ENCODE measurements at places on chromosomes 16 and 17.
A peak's percentile ranks its signal among the peaks of the same experiment; 100 is the strongest.

DNA sequence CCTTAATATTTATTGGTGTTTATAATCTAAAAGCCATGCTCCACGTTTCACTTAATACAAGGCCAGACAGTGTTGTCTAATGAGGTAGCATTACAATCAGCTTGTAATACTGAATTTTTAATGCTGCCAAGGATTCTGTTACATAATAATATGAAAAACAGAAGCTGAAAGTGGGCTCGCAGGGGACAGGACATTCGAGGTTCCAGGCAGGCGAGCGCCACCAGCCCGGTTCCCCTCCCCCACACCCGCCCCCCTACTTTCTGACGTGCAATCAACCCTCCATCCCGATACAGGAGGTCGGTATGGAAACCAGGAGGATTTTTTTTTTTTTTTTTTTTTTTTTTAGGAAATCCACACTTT, 6.2 kb upstream of the ZFHX3 start:
- no peak for DNase-seq

GRCh38 chr16:70569752-70570151, 46.1 kb downstream of the SF3B3 start:
- DNase-seq: no peak

DNA sequence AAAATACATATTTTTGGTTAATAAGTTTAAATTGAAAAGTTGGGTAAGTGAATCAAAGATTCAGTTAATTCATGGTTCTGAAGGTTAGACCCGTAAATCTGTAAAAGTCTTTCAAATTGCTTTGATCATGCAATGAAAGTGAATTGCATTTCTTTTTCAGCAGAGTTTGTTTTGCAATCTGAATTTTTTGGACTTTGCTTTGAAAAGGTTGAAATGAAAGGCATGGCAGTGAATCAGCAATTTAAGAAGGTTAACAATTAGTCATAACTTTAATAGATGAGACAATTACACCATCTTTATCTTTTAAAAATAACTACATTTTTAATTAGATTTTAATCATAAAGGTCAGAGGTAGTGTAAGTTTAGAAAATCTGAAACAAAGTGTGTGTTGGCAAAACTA, 310.9 kb upstream of the KCNJ16 start:
- DNase-seq: no peak

DNA sequence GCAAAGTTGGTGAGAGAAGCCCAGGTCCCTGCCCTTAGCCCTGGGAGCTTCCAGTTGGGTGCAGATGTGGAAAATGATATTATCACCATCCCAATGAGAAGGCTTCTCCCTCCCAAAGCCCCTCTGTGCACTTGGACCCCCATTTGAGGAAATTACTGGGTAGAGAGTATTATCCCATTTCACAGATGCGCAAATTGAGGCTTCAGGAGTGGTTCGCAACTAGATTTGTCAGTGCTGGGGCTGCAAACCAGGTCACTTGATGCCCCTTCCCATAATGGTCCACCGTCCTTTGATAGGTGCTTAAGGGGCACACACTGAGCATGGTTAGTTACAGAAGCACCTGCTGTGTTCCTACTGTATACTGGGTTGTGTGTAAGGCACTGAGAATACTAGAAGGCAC, 14.3 kb upstream of the FOXN1 start:
- no peak for DNase-seq

GRCh38 chr17:58250344-58251011, 12.1 kb downstream of the LPO start:
- no peak for DNase-seq

GRCh38 chr17:80750263-80750662, 205.6 kb downstream of the RPTOR start:
- no peak for DNase-seq

DNA sequence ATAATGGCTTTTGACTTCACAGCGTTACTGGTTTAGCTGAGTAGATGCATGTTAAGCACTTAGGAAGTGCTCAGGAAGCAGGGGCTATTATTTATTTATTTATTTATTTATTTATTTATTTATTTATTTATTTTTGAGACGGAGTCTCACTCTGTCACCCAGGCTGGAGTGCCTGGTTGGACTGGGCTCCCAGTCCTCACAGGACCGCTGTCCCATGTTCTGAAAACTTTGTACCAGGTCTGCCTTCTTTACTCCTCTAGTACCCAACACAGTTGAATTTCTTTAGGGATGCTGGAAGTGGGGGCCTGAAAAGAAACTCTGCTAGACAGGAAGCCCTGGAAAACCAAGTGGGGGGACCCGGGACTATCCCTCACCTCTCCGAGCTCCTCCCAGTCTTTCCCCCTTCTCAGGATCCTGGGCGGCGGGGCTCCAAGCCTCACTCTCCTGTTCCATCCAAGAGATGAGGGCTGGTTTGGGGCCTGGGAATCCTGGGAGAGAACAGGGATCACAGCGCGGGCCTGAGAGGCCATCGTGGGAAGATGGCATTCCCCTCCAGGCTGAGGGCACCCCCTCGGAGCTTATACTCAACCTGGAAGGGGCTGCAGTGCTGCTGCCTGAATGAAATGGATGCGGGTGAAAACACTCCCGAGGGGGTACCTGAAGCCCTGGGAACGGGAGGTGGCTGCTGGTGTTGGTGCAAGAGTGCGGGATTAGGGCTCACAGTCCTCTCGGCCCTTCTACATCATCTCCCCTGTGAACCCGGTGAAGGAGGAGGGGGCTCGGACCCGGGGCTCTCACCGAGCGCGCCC, 674 bp downstream of the ZNF688 start:
- DNase-seq: no peak

GRCh38 chr17:29358416-29358815, 31.7 kb upstream of the TAOK1 start:
- DNase-seq: no peak

DNA sequence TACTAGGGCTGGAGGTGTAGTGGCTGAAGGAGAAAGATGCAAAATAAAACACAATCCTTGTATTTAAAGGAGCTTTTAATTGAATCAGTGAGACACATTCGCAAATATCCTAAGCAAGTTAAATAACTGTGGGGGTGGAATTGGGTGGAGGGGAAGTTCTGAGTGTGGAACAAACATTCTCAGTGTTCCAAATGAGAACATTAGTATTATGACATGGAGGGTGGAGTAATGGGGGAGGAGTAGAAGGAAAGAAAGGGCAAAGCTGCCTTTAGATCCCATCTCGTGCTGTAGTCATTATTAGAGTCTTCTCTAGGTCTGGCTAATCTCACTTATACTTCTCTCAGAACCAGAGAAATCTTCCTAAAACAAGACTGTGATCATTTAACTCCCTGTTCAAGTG, 169.7 kb downstream of the ANKFN1 start:
- no peak for DNase-seq

DNA sequence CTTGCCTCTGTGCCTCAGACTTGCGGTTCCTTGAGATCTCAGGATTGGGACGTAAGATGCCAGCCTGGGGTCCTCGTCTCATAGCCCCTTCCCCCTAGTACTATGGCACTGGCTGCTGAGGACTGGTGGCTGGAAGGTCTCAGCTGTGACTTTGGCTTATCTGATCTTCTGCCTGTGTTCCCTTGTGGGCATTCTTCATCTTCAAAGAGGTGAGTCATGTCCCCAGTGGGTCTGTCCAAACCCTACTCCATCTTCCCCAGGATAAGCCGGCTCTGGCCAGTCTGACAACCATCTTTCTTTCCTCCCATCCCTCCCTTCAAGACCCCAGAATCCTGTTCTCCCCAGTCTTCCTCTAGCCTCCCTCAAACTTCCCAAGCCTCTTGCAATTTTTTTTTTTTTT, 3.6 kb downstream of the CD19 start:
- no peak for DNase-seq

GRCh38 chr17:16460796-16461605, 31.0 kb downstream of the LRRC75A start:
- DNase-seq: no peak

DNA sequence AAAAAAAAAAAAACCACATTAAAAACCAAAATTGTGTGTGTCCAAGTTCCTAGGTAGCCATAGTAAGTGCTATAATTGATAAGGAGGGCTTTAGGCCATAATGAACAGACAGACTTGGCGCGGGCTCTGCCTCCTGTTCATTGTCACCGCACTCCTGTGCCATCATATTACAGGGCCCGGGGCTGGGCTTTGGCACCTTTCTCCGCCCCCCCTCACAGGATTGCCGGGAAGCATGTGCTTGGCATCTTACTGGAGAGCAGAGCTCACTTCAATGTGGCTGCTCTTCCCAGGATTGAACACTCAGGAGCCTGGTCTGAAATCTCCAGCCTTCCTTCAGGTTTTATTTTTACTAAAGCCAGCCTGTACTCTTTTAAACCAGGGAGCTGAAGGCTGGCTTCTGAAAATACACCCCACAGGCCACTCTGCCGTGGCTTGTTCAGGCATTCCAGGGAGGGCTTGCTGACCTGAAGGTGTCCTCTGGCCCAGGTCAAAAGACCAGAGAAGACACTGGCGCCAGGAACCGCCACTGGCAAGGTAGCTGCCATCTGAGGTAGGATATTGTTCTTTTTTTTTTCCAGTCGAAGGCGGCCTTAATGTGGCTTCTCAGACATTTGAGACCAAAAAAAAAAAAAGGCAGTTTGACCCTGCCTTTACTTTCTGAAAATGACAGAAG, 39.3 kb downstream of the DHRS7B start:
- DNase-seq: no peak

- no peak for DNase-seq
Observed at GRCh38 chr17:72619976-72620650, 472.4 kb downstream of the SLC39A11 start.

DNA sequence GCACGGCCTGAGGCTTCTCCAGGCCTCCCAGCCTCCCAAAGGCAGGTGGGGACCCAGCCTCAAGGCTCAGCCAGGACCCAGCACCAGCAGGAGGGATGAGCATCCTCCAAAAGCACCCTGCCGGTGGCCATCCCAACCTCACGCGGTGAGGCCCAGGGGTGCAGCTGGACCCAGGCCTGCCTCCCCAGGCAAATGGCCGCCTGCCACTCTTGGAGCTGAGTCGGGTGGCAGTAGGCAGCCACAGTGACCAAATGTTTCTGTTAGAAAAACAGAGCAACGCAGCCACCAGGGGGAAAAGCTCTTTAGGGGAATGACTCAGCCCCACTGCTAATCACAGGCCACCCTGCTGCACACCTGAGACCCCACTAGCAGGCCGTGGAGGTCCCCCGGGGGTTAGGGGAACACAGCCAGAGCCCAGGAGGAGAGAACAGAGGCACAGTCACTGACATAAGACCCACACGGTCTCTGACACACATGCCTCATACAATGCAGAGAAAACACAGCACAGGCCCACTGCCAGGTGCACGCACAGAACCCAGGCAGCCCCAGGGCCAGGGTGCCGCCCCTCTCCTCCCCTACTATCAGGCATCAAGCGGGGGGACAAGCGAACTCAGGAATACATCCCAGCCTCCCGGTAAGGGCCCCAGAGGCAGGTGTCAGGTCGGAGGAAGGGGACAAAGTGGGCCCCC, 12.4 kb downstream of the BCAR1 start:
- no peak for DNase-seq

DNA sequence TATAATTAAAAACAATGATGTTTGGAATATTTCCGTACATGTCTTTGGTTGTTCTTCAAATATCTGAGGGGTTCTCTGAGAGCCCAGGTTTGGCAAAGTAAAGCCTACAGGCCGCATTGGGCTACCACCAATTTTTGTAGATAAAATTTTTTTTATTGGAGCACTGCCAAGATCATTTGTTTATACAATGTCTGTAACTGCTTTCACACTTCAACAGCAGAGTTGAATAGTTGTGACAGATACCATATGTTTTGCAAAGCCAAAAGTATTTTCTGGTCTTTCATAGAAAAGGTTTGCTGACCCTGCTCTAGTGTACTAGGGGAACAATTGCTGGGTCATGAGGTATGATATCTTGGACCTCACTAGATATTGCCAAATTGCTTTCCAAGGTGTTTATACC, 10.5 kb downstream of the PPM1D start:
- no peak for DNase-seq

- no peak for DNase-seq
Observed at GRCh38 chr17:66405836-66406677, 103.6 kb downstream of the PRKCA start.

- DNase-seq: no peak
Observed at GRCh38 chr16:63530208-63530607, 1494.0 kb upstream of the CDH8 start.

DNA sequence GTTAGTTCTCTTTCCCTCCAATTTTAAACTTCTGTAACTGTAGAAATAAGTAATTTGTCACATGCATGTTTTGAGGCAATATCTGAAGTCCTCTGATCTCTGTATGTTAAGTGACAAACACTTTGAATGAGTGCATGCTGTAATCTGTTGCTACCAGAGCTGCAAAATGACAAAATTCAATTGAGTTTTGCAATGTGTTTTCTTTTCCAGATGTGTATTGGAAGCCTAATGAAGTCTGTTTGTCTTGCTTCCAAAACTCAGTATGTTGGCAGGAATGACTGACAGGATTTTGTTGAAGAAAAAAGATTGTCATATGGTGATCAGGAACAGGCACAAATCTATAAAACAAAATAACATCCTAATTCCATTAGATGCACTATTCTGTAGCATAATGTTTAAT, 561.6 kb upstream of the CDH8 start:
- no peak for DNase-seq

DNA sequence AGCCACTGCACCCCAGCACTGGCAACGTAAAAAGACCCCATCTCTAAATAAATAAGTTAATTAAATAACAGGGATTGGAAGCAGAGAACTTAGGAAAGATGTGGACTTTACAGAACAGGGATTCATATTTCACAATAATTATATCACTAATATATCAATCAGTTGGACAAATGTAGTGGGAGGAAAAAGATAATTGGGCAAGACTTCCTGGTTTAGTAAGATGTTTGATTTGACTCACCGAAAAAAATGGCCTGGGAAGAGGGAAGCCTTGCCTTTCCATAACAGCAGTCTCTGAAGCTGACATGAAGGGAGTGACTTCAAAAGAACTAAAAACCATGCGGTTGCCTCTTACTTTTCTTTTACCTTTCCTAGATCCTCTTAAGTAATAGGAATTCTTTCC, 15.2 kb upstream of the C17orf78 start:
- DNase-seq: no peak

DNA sequence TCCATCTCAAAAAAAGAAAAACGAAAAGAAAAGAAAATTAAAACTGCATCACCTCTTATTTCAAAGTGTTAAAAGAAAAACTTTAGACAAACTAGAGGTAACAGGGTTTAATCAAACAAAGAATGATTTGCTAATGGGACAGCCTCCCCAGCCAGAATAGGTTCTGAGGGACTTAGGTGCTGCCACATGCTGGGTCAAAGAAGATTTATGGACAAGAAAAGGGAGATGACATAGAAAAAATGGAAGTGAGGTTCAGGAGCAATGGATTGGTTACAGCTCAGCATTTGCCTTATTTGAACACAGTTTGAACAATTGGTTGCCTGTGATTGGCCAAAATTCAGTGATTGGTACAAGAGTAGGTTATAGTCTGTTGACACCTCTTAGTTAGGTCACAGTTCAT, 21.1 kb downstream of the TMC5 start:
- DNase-seq: no peak

- no peak for DNase-seq
Observed at GRCh38 chr16:13864689-13865088, 55.3 kb upstream of the ERCC4 start.

- peak; percentile 12 for DNase-seq
Observed at GRCh38 chr17:43961954-43962353, 8.2 kb upstream of the PYY start.

- DNase-seq: peak; percentile 20
Observed at GRCh38 chr17:82021107-82021899, 1.4 kb downstream of the CENPX start.

Measured in CD8-positive, alpha-beta memory T cell (primary cell).